ENCODE measurements at places on chromosomes 1 and 21.
A peak's percentile ranks its signal among the peaks of the same experiment; 100 is the strongest.

DNA sequence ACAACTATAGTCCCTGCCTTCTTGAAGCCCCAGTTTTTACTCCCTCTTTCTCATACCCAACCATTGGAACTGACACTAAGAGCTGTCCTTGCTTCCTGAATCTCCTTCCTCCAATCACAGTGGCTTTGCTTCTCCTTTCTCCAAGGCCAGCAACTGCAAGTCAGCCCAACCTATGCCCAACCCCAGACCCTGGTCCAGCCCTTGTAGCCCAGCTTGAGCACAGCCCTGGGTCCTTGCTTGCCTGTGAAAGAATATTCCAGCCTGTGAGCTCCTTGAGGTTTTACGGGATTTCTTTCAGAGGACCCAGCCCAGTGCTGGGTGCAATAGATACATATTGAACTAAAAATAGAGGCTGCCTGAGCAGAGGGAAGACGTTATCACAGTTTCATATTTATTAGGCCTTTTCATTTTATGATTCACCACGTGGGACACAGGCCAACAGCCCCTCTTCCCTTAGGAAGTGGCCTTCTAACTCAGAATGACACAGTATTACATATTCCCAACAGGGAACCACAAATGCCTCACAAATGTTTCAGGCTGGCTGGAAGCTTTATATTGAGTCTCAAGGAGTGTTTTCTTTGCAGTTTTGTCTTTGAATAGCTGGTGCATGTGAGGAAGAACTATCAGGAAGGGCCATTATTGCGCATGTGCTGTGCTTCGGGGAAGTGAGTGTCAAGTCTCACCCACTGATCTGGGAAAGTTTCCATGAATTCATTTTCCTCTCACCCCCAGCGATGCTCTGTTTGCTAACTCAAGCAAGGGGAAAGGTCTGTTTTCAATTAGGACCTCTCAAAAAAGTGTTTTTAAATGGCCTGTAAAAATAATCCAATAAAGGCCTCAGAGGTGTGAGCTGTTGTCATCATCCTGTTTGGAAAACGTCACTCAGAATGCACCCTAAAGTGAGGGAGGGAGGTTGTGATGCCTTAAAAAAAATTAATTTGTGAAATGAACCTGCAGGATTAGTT, 92.3 kb upstream of the NFIA start:
- DNase-seq, result no peak

- peak; percentile 7 for DNase-seq
Observed at GRCh38 chr1:226001963-226002666, 3.0 kb upstream of the SDE2 start.

GRCh38 chr1:224432672-224433040, 1.9 kb downstream of the WDR26 start:
- no peak for DNase-seq

DNA sequence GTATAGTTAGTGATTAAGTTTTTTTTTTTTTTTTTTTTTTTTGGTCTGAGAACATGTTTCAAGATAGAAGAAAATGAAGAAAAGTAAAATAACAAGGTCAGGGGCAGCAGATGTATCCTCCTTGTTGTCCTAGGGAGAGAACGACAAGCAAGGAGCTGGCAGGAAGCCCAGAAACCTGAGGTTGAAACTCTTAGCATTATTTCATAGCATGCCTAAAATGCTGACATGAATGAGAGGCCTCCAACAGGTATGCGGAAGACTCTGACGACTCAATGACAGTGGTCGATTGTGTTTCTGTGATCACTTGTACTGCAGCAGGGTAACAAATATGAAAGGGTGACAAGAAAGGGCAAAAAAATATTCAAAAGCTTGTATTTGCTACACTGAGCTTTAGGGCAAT, 415.9 kb downstream of the PLA2G4A start:
- DNase-seq, result no peak

- DNase-seq, result no peak
Observed at GRCh38 chr1:149849111-149849946, 50.0 kb upstream of the BOLA1 start.

Data from activated effector memory CD4-positive, alpha-beta T cell treated with Interleukin-2 at 50 U/mL for 16 hours (primary cell).